NCI-H510A treated with DMSO at 0.1 percent for 48 hours (cell line): ENCODE measurements at places on chromosomes 5 and 9.

DNA sequence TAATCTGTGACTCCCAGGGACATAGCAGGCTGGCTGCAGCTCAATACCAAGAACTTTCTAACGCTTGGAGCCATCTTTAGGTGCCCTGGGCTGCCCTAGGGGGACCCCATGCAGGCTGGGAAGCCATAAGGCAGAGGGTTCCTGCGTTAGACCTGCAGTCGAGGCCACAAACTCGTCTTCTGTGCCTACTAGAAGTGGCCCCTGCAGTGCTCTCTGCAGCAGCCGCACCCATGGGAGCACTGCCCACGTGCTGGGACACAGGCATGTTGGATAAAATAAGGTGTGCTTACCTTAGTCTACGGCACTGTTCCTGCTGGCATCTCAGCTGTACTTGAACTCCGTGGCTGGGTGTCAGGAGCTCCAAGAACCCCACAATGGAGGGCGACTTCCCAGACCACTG lies 9.4 kb downstream of the TOR1B start:
- no peak for DNase-seq

DNA sequence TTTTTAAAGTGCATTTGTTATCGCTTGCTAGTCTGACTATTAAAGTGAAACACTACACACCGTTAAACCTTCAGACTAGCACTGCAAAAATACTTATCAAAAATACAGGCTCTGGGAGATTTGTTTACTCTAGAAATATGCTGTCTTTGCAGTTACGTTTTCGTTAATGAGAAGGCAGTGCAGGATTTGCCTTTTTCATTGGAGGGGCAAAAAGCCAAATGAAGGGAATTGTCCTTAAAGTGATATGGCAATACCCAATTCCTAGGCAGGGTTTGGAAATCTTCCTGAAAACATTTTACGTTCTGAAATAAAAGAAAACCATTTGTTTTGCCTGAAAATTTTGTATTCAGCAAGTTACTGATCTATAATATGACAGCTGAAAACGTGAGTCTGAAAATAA lies 1800.2 kb downstream of the MAT2B start:
- DNase-seq = no peak

GRCh38 chr9:135023088-135023785 lies 64.2 kb upstream of the OLFM1 start:
- DNase-seq = no peak

GRCh38 chr5:72790186-72790585 lies 26.3 kb upstream of the TNPO1 start:
- DNase-seq = no peak

GRCh38 chr9:82021198-82021597 lies 32.6 kb downstream of the SPATA31D1 start:
- no peak for DNase-seq

- DNase-seq = no peak
These were observed 335.3 kb downstream of the MLLT3 start for GRCh38 chr9:20286969-20287368.

DNA sequence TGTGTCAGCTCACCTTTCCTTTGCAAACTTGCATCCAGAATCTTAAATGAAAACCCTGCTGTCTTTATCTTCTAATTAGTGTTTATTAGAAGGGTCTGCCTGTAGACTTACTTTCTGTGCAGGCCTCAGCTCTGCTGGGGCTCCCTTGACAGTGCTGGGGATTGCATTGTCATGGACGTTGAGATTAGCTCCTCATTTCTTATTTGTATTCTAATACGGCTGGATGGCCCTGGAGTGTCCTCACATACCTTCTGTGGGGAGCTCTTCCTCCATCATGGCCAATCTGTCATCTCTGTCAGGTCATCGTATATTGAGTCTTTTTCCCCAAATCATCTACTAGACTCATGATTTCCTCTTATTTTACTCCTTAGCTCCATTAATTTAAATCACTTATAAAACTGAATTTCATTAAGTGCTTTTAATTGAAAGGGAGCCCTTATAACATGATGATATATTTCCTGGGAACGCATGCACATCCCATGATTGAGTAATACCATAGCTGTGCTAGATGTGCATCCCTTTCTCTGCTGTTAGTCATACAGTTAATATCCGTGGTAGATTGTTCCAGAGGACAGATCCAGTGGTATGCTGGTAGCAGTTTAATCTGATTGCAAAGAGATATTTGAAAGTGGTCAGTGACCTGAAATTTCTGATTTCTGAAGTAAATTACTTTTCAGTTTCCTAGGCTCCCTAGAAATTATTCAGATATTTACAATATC lies 61.6 kb downstream of the ICE1 start:
- no peak for DNase-seq

GRCh38 chr5:45774528-45774927 lies 78.3 kb upstream of the HCN1 start:
- no peak for DNase-seq

- DNase-seq = no peak
These were observed 276.2 kb upstream of the TNC start for GRCh38 chr9:115393976-115394775.

DNA sequence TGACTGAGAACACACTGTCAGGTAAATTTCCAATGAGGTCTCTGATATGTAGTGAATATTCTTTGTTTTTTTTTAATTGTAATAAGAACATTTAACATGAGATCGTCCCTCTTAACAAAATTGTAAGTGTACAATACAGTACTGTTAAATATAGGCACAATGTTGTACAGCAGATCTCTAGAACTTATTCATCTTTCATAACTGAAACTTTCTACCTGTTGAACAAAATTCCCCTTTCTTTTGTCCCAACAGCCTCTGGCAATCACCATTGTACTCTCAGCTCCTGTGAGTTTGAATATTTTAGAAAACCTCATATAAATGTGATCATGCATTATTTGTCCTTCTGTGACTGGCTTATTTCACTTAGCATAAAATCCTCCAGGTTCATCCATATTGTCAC lies 10.6 kb upstream of the PRLR start:
- no peak for DNase-seq

DNA sequence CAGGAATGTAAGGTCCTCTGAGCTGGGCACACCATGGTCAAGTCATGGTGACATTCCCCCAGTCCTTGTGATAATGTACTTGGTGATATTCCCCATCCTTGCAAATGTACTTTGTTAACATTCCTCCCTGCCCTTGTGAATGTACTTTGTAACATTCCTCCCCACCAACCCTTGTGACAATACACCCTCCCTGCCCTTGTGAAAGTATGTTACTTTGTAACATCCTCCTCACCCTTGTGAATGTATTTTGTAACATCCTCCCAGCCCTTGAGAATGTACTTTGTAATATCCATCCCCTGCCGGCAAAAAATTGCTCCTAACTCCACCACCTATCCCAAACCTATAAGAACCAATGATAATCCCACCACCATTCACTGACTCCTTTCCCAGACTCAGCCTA lies 53.3 kb downstream of the RAPGEF6 start:
- DNase-seq = no peak

- DNase-seq = no peak
These were observed 1037.3 kb upstream of the CDH6 start for GRCh38 chr5:30156156-30156555.

GRCh38 chr9:86483496-86483895 lies 129.3 kb upstream of the TUT7 start:
- DNase-seq = no peak
